ENCODE measurements at places on chromosomes 4 and X.

DNA sequence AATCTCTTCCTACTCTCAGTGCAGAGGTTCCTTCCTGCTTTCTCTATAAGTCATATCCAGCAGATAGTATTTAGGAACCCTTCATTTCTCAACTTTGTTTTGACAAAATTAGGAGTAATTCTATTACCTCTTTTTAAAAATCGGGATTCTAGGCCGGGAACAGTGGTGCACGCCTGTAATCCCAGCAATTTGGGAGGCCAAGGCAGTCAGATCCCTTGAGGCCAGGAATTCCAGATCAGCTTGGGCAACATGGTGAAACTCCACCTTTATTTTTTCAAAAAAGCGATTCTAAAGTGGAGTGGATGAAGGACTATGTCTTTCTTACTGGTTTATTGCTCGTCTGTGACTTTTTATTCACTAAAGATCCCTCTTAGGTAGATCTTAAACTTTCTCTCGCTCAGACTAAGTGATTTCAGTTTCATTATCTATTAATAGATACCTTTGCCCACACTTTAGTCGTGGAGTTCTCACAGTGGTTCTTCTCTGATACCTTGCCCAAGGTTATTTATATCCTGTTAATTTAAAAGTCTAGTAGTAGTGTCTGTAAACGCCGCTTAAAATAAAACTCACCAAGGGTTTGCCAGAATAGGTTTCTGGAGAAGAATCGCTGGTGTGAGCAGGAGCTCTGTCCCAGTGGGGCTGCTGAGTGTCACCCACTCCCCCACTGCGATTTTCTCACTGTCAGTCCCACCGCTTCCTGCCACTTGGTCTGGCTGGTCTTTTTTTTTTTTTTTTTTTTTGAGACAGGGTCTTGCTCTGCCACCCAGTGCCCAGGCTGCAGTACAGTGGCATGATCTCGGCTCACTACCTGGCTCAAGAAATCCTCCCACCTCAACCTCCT lies 27.0 kb upstream of the TMEM131L start:
- DNase-seq, result no peak

- no peak for DNase-seq
Measured at GRCh38 chr4:168867128-168867527, 142.9 kb downstream of the CBR4 start.

GRCh38 chr4:103496800-103497199 lies 223.0 kb downstream of the TACR3 start:
- no peak for DNase-seq

- no peak for DNase-seq
Measured at GRCh38 chr4:23455456-23456158, 434.2 kb downstream of the PPARGC1A start.

- DNase-seq, result no peak
Measured at GRCh38 chr4:112951362-112952312, 97.8 kb upstream of the ANK2 start.

GRCh38 chr4:158826882-158827281 lies 58.1 kb downstream of the FNIP2 start:
- no peak for DNase-seq

Measured in HS-27A (cell line).